Ovary (tissue), 10 donors: ENCODE measurements at places on chromosomes 13 and 19.

DNA sequence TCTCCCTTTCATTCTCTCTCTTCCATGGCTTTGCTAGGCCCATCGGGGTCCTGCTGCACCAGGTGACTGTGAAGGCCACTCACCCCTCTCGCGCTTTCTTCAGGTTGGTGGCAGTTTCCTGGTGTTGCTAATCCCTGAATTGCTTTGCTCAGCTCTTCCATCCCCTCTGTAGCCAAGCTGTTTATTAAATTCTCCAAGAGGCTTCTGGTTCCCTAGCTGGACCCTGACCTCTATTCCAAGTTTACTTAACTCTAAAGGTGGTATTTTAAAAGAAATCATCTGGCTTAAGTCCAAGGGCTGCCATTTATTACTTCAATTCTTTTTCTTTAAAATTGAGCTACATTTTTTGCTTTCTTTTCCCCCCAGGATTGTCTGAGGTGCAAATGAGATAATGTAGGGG lies 32.7 kb upstream of the MICU2 start:
- no peak for DNase-seq

GRCh38 chr19:35305181-35305580 lies 13.2 kb downstream of the MAG start:
- no peak for DNase-seq

DNA sequence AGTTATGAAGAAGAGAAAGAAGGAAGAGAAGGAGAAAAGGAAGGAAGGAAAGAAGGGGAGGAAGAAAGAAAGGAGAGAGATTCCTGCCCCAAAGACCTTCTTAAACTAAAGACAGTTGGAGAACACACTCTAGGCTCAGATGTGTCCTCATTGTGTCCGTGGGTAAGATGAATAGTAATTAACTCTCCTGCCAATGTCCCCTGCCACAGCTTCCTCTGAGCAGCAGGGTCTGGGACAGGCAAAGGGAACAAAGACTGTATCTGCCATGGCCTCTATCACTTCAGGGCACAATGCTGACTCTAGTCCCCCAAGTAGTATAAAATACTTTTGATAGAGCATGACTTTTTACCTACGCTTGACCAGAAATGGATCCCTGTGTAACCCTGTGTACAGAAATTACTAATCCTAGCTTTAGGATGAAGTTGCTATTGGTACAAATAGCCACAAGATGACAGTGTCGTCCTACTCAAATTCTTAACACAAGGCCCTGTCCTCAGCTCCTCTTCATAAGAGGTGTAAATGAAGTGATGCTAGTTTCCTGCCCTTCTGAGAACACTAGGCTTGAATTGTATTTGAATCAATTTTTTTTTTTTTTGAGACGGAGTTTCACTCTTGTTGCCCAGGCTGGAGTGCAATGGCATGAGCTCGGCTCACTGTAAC lies 186.2 kb upstream of the GPR12 start:
- DNase-seq = no peak

GRCh38 chr13:111215081-111216047 lies 100.3 kb downstream of the ARHGEF7 start:
- no peak for DNase-seq

- DNase-seq = no peak
These were observed 12.0 kb downstream of the B3GNT3 start for GRCh38 chr19:17806945-17807344.

- no peak for DNase-seq
These were observed 12.1 kb upstream of the TEX26 start for GRCh38 chr13:30920162-30920909.

DNA sequence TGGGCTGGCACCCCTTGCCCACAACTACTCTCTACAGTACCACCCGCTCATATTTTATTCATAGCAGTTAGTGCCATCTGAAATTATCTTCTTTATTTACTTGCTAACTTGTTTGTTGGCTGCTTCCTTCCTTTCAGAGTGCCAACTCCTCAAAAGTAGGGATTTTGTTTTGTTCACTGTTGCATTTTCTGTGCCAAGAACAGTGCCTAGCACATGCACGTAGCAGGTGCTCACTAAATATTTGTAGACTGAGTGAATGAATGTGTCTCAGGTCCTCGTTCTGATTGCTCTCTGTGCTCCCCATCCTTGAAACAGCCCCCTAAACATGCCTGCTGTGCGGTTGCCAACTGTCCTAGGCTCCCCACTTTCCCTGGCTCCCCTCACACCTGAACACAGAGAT lies 1.5 kb downstream of the GIPC1 start:
- no peak for DNase-seq

DNA sequence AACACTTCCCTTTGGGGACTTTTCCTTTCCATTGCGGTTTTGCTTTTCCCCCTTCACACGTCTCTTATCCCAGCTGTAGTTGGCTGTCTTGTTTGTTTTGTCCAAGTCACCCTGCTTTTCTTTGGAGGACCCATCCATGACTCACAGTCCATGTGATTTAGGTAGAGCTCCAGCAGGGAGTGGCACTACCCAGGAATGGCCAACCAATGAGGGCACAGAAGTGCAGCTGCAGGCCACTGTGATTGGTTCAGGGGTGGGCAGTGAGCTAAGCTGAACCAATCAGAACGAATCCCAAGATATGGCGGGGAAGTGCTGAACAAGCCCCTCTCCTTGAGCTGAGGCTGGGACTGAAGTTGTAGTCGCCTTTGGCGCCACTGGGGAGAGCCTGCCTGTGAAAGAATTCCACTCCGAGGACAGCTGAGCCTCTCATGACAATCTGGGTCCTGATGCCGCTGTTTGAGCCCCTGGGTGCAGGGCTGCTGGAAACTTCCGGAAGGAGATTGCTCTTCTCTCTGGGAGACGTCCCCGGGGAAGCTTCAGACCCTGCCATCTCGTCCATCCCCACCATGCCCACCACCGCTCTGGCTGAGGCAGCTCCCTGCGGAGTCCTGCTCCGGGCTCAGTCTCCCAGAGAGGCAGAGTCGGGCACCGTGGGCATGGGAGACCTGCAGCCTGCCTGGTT lies 62.9 kb upstream of the URI1 start:
- no peak for DNase-seq
